GM12878 (cell line): ENCODE measurements at places on chromosomes 12 and 14.

DNA sequence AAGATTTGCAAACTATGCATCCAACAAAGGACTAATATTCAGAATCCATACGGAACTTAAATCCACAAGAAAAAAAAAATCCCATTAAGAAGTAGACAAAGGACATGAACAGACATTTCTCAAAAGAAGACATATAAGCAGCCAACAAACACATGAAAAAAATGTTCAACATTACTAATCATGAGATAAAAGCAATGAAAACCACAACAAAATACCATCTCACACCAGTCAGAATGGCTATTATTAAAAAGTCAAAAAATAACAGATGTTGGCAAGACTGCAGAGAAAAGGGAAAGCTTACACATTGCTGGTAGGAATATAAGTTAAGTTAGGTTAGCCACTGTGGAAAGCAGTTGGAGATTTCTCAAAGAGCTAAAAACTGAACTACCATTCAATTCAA is 16.2 kb downstream of the CDK17 start:
- no peak for DNase-seq

DNA sequence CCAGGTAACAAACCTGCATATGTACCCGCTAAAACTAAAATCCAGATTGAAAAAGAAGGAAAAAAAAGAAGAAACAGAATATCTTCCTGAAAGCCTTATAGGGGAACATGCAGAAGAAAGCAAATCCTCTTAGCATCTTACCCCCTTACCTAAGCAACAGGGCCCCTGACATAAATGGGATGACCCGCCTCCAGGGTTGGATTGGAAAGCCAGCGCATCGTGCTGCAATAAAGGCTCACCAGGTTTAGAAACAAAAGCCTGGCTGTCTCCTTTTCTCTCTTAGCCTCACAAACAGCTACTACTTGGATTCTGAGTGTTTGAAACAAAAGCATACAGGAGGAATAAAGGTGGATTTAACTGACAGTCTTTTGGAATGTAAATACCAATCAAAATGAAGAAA is 13.8 kb upstream of the ADCK1 start:
- DNase-seq: no peak

GRCh38 chr12:6941267-6941666 is 2.3 kb upstream of the RNU7-1 start:
- DNase-seq: no peak

GRCh38 chr12:70049596-70050360 is 193.5 kb upstream of the CNOT2 start:
- DNase-seq: peak; percentile 68

GRCh38 chr14:20681348-20682126 is 2.8 kb upstream of the RNASE4 start:
- DNase-seq: peak; percentile 89

- no peak for DNase-seq
Measured at GRCh38 chr14:58491593-58491992, 64.1 kb downstream of the KIAA0586 start.

DNA sequence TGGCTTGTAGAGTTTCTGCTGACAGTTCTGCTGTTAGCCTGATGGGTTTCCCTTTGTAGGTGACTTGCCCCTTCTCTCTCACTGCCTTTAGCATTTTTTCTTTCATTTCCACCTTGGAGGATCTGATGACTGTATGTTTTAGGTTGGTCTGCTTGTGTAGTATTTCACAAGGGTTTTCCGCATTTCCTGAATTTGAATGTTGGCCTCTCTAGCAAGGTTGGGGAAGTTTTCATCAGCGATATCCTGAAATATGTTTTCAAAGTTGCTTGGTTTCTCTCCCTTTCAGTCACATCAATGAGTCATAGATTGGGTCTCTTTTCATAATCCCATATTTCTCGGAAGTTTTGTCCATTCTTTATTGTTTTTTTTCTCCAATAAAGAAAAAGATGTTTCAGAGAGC is 11.4 kb downstream of the NOPCHAP1 start:
- DNase-seq: no peak

DNA sequence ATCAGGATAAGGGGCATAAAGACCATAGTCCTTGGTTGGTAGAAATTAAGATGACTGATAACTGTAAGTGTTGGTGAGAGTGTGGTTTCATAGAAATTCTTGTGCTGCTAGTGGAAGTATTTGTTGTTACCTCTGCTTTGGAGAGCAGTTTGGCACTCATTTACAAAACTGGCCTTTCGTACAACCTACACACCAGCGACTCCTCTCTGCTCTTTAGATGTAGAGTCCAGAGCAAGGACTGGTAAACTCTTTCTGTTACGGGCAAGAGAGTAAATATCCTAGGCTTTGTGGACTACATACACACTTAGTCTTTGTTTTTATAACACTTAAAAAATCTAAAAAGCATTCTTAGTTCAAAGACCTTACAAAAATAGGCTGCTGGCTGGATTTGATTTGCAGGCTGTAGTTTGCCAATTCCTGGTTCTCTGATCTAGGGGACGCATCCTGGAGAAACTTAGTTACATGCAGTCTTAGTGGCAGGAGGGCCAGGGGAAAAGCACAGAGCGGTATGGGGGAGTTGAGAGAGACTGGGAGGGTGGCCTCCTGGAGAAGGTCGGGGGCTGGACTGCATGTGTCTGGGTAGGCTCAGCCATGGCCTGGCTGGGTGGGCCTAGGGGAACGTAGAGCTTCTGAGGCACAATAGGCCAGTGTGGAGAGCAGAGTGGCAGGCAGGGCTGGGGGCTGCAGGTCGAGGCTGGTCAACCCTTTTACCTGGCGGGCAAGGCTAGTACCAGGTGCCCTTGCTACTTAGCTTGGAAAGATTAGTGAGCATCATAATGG is 55.3 kb upstream of the AMN start:
- DNase-seq: no peak

GRCh38 chr14:71290960-71291466 is 383.8 kb downstream of the PCNX1 start:
- peak; percentile 58 for DNase-seq

DNA sequence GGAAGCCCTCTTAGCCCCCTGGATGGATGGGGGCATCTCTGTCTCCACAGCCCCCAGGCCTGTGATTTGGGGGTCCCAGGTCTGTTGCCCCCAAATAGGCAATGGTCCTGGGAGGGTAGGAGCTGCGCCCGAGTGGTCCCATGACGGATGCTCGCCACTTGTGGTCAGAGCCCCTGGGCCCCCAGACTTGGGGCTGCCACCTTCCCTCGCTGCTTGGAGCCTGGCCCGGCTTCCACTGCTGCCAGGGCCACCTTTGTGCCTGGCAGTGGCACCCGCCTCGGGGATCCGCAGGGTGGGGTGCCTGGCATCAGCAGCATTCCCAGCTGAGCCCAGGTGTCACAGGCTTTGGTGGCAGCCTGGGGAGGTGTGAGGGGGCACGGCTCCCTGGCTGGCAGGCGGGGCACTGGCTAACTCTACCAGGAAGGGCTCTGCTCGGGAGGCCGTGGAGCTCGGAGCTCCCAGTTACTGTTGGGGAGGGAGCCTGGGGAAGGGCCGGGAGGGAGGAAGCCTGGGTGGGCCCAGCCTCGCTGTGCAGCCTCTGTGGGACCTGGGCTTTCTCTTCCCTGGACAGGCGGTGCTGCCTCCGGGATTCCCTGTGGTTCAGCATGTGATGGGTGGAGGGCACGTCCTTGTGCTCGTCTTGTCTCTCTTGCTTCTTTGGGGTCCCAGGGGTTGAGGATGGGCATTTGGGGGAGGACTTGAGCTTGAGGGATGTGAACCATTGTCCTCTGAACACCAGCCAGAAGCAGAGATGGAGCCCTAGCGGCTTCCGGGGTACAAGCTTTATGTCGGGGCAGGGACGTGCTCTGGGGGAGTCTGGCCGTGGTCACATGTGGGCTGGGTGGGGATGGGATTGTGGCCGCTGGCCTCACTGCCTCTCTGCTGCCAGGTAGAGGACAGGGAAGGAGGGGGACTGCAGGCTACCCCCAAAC is 5.4 kb downstream of the KIF26A start:
- no peak for DNase-seq

- no peak for DNase-seq
Measured at GRCh38 chr14:78704965-78705364, 534.8 kb downstream of the NRXN3 start.

DNA sequence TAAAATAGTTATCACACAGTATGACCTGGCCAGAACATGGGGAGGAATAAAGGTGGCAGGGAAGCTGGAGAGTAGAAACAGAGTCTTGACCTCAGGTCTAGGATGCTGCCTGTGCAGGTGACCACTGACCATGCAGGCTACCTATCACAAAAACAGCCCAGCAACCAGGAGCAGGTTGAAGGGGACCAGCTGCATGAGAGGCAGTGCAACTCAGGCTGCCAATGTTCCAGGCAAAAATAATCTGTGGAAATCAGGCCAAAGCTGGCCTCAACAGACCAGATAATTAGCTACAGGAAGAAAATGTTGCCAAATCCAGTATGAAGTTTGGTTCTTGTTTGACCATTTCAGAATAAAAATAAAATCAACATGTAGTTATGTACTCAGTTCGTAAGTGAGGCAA is 72.6 kb downstream of the PDE6H start:
- no peak for DNase-seq

- no peak for DNase-seq
Measured at GRCh38 chr12:81439344-81439743, 319.8 kb downstream of the PPFIA2 start.

DNA sequence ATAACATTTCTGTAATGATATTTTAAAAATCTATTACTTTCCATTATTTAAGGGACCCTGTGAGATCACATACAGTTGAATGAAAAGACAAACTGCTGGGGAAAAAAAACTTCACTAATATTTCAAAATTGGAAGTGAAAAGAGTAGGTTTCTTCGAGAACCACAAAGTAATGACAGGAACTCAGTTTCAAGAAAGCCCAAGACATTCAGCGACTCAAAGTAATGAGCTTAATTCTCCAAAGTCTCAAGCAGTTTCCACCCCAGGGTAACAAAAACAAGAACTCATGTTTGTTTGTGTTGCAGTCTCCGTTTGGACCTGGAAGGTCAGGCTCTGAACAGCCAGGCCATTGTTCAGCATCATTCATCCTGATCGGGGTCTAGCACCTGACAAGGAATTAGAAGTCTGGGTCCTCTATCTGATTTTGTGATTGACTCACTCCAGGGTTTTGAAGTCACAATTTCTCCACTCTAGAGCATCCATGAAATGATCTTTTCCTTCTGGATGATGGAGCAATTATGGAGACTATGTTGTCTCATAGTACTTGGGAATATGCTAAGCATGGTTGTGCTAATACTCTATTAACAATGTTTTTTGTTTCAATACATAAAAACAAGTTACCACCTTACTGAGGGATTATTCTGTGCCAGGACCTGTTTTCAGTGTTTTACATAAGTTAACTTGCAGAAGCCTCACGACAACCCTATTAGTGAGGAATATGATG is 126.9 kb downstream of the SLC25A21 start:
- DNase-seq: no peak

GRCh38 chr12:70194076-70194475 is 49.2 kb upstream of the CNOT2 start:
- DNase-seq: no peak

- peak; percentile 45 for DNase-seq
Measured at GRCh38 chr12:124747426-124748161, 116.1 kb downstream of the SCARB1 start.

DNA sequence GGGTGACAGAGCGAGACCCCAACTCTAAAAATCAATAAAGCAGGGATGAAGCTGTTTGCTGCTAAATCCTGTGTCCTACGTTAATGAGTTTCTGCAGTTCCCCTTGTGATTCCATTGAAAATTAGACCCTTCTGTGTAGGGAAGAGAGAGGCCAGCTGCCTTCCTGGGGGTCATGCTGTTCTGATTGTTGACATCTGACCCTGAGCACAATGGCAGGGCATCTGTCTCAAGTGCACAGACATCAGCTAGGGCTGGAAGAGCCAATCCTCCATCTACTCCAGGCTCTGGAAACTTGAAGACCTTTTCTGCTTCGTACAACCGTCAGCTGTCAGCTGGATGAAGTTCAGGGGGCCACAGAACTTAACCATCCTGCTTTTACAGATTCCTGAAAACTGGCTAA is 10.1 kb downstream of the FBXL14 start:
- DNase-seq: no peak

- no peak for DNase-seq
Measured at GRCh38 chr14:50758305-50758704, 72.7 kb downstream of the NIN start.

DNA sequence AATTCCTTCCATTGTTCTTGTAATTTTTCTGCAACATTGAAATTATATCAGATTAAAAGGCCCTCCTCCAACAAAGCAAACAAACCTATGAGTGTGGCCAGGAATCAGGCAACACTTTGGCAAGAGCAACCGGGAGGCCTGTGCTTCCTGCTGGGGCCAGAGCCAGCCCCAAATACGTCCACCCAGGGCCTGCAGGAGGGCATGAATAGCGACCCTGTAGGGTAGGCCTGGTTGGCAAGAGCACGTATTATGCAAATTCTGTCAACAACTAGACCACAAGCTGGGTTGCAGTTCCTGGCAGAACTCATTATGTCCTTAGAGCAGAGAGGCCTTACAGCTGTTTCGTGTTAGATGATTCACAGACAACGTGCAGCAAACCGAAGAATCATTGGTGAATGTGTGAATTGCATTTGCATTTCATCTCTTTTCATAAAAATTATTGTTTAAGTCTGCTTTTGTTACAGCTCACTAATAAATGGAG is 26.9 kb upstream of the LGALS3 start:
- DNase-seq: peak; percentile 99

DNA sequence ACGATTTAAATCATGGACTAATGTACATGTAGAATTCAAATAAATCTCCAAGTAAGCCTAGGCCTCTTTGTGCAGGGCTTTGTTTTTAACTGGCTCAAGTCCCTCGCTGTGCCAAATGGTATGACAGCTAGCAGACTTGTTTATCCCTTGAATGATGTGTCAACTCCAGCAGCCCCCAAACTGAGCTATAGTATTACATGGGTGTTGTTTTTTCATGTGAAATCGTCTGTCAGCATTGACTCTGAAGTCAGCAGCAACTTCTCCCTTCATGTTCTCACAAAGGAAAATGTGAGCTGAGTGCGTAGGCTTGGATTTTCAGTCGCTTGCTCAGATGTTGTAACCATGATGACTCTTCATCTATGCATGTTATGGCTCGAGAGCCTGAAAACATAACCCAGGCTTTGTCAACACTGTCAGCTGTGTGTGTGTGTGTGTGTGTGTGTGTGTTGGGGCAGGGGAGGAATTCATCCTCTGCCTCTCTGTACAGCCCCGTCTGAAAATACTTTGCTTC is 73.3 kb downstream of the PTHLH start:
- DNase-seq: no peak

DNA sequence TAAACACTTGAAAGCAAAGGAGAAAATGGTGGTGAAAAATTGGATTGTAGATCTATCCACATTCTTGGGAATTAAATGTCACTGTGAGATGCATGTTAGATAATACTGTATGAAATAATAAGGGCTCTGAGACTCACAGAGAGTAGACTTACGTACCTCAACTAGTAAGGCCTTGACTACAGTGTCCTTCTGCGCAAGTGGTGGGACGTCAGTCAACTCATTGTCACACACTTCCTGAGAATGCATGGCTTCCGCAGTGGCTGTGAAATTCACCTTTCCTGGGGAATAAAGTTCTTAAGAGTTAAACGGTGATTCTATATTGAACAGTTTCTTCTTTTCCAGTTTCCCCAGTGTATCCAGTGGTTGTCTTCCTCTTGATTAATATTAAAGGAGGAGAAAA is 32.6 kb upstream of the PZP start:
- no peak for DNase-seq

GRCh38 chr12:7460375-7461259 is 16.7 kb upstream of the CD163L1 start:
- DNase-seq: no peak
